Left ventricle myocardium inferior (tissue), 1 donor: ENCODE measurements at places on chromosomes 16 and 17.

DNA sequence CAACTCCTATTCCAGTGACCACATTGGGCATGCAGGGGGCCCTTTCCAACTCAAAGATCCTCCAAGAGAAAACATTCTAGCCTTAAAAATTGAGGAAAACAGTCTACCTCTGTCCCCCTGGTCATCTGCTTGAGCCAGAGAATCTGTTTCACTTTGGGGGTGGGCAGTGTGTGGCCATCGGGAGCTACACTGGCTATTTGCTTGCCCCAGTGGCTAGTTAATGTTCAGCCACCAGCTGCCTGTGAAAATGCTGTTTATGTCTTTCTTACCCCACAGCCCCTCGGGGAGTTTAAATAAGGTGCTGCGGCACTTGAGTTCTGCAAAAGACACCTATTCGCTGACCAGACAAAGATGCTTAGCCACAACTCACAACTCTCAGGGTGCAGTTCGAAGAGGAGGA is 43.4 kb downstream of the GNAO1 start:
- DNase-seq = no peak

GRCh38 chr17:42255445-42255844 is 20.7 kb downstream of the STAT5B start:
- no peak for DNase-seq

DNA sequence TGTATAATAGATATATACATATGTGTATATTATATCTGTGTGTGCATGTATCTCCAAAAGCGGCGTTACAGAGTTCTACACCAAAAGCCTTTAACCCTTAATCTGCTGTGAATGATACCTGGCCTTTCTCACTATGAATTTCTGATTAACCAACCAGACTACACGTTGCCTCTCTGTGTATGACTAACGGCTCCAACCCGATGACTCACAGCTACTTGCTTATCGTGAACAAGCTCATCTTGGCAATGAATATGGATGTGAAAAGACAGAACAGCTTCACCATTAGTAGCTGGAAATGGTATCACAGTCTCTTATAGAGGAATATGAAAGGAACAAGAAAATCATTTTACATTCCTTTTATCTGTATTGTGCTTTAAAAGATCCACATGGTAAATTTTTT is 23.8 kb upstream of the ARHGAP44 start:
- DNase-seq = no peak

DNA sequence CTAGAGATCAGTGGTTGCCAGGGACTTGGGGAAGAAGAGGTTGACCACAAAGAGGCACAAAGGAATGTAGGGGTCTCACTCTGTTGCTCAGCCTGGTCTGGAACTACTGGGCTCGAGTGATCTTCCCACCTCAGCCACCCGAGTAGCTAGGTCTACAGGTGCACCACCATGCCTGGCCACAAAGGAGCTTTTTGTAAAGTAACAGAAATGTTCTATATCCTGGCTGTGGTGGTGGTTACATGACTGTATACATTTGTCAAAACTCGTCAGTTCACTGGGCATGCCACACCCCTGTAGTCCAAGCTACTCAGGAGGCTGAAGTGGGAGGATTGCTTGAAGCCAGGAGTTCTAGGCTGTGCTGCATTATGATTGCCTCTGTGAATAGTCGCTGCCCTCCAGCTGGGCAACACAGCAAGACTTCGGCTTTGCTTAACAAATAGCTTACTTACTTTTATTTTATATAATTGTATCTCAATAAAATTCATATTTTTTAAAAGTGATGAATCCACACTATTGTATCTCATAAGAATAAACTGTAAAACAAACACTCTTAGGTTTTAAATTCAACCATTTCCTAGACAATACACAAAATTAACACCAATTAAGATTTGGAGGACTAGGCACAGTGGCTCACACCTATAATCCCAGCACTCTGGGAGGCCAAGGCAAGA is 5.0 kb downstream of the SKA2 start:
- no peak for DNase-seq

GRCh38 chr17:67602974-67603373 is 114.8 kb upstream of the NOL11 start:
- DNase-seq = no peak

DNA sequence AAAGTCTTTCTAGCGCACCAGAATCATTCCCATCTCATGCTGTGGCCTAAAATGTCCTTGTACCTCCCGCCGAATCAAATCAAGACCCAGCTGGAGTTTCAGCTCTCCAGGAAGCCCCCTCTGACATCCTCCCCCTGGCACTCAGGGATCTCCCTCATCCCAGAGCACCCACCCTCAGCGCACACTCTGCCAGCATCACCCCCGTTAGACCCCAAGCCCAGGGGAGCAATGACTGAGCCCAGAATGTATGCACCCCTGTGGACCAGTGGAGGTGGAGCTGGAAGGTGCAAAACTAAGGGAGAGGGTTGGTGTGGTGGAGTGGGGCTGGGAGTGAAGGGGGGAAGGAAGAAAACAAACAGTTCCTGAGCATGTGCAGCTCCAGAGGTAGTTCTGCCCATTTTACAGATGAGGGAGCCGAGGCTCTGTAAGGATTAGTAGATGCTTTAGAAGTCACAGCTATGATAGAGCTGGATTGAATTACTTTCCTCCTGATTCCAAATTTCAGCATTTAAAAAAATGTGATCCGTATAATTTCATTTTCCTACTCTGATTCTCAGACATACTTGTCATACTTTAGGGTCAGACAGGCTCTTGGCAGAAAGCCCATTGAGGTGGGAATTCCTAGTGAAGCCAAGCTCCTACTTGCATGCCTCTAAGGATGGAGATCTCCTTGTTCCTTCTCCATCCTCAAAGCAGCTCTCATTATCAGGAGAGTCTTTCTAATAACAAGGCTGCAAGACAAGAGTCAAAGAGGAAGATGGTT is 242.7 kb downstream of the KATNIP start:
- DNase-seq = no peak

DNA sequence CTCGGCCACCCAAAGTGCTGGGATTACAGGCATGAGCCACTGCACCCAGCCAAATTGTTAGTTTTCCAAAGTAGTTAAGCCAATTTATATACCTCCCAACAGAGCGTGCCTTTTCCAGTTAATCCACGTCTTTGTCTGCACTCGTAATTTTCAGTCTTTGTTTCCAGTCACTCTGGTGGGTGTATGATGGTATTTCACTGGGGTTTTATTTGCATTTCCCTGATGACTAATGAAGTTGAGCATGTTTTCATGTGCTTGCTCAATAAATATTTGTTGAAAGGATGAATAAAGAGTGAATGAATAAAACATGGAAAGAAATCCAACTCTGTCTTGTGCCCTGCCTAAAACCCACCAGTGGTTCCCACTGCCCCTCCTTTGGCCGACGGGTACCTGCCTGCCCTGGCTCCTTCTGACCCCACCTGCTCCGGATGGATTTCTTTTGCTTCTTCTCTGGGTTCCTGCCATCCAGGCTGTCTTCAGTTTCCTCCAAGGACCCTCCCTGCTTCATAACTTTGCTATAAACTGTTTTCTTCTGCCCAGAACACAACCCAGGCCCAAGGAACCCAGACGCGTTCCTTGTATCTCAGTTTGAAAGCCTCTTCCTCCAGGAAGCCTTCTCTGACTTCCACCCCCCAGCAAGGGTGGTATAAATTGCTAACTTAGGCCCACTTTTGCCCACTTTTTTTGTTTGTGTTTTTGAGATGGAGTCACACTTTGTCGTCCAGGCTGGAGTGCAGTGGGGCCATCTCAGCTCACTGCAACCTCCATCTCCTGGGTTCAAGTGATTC is 3.0 kb upstream of the ABCC1 start:
- DNase-seq = no peak

DNA sequence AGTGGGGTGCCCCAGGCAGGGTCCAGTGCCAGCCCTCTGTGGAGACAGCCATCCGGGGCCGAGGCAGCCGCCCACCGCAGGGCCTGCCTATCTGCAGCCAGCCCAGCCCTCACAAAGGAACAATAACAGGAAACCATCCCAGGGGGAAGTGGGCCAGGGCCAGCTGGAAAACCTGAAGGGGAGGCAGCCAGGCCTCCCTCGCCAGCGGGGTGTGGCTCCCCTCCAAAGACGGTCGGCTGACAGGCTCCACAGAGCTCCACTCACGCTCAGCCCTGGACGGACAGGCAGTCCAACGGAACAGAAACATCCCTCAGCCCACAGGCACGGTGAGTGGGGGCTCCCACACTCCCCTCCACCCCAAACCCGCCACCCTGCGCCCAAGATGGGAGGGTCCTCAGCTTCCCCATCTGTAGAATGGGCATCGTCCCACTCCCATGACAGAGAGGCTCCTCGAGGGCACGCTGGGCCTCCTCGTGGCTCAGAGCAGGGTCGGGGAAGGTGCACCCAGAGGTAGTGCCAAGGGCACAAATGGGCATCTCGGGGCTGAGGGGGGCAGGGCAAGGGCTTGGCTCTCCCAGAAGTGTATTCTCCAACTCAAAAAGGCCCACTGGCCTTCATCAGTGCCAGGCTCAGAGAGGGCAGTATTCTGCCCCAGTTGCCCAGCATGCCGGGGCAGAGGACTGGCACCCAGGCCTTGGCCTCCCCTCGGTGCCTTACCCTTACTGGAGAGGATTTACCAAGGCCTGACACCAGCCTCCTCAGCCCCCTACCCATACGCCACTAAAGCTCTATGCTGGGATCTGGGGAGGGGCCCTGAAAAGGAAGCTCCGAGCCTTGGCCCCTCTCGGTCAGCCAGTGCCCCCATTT is at the start of gene CDH5:
Gene CDH5 (plus strand): TSS at position 259 of the 867 bp plus-strand sequence. CDS start 12,647 bp downstream, outside the sequence.
- DNase-seq = peak; percentile 77

DNA sequence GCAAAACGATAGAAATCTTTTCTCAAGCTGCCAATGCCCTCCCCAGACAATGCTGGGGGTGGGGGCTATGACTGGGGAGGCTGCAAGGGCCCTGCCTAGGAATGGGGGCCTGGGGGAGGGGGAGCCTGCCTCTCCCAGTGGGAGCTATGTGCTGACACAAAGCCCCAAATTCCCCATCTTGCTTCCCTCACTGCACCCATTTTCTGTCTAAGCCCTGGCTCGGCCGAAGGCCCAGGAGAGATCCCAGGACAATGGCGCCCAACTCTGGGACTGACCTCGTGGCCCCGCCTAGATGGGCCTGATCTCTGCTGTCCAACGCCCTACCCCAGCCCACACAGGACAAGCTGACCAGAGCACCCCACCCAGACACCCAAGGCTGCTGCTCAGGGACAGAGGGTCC is 11.1 kb upstream of the KCNJ12 start:
- no peak for DNase-seq

DNA sequence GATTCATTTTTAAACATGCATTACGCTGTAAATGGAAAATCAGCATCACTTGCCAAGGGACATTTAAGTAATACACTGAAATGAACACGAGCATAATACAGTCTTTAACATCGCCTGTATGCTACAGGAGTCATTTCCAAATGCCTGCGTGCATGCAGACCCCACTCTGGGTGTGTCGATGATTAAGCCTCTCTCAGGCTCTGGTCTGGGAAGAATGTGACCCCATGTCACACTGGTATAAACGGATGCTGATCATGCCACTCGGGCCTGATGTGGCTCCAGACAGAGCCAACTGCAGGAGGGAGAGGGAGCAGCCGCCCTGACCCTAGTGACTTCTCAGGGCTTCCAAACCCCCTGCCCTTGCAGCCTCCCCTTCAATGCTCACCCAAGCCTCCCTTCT is 10.8 kb downstream of the EMP2 start:
- DNase-seq = no peak

DNA sequence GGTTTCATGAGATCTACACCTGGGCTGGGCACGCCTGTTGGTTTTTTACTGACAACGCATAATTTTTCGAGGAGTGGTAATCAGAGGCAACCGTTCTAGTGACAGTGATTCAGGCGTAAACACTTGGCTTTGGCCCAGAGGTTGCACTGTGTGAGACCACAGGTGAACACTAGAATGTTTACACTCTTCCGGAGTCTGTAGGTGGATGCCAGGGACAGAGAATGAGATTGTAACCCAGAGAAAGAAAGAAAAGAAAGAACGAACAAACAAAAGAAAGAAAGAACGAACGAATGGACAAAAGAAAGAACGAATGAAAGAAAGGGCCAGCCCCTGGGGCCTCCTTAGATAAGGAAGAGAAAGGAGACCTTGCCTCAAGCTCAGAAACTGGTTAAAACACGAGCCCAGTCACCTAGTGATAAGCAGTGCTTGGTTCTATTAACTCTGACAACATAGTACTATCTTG is 113.2 kb downstream of the PRKCB start:
- no peak for DNase-seq

GRCh38 chr16:76241755-76242154 is 35.4 kb upstream of the CNTNAP4 start:
- DNase-seq = no peak

- no peak for DNase-seq
These were observed 52.3 kb downstream of the BMERB1 start for GRCh38 chr16:15486661-15487060.

GRCh38 chr17:73493956-73494926 is 150.0 kb downstream of the SDK2 start:
- DNase-seq = no peak

- no peak for DNase-seq
These were observed 1.1 kb upstream of the DLX3 start for GRCh38 chr17:49996121-49996494.

GRCh38 chr16:50531359-50531758 is 16.8 kb upstream of the NKD1 start:
- DNase-seq = no peak

GRCh38 chr16:73433731-73434307 is 385.9 kb upstream of the ZFHX3 start:
- DNase-seq = no peak

DNA sequence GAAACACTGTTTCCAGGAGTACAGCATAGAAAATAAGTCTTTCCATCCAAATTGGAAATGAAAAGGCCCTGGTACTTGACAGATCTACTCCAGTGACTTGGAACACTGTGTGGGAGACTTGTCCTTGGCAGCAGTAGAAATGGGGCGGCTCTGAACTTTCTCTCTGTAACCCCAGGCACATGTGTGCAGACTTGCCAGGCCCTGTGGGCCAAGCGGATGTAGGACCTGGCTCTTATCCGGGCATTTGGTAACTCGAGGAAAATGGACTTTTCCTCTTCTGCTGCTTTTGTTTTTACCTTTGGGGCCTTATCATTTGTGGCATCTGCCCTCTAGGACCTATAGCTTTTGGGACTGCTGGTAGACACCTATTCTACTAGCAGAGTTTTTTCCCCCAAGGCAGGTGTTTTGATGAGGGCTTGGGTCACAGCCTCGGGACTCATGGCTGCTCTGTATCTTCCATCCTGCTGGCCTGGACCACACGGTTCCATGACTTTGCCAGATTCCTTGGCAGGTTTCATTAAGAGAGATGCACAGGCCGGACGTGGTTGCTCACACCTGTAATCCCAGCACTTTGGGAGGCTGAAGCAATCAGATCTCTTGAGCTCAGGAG is 43.5 kb downstream of the SMPD3 start:
- DNase-seq = no peak

DNA sequence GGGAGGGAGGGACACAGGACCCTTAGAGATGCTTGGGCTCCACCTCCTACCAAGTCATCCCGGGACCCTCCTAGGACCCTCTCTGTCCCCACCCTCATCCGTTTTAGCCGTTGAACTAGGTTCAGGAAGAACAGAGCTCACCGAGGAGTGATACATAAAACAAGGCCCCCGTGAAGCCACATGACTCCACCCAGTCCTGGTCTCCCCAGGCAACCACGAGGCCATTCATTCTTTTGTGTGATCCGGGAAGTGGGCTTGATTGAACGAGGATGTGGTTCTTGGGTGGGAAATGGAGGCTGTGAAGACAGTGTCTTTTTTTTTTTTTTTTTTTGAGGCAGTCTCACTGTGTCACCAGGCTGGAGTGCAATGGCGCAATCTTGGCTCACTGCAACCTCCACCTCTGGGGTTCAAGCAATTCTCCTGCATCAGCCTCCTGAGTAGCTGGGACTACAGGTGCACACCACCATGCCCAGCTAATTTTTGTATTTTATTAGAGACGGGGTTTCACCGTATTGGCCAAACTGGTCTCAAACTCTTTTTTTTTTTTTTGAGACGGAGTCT is 14.8 kb downstream of the TRARG1 start:
- no peak for DNase-seq

- DNase-seq = no peak
These were observed 66.0 kb upstream of the HAS3 start for GRCh38 chr16:69039333-69039941.
